ENCODE measurements at places on chromosomes 4 and X.

DNA sequence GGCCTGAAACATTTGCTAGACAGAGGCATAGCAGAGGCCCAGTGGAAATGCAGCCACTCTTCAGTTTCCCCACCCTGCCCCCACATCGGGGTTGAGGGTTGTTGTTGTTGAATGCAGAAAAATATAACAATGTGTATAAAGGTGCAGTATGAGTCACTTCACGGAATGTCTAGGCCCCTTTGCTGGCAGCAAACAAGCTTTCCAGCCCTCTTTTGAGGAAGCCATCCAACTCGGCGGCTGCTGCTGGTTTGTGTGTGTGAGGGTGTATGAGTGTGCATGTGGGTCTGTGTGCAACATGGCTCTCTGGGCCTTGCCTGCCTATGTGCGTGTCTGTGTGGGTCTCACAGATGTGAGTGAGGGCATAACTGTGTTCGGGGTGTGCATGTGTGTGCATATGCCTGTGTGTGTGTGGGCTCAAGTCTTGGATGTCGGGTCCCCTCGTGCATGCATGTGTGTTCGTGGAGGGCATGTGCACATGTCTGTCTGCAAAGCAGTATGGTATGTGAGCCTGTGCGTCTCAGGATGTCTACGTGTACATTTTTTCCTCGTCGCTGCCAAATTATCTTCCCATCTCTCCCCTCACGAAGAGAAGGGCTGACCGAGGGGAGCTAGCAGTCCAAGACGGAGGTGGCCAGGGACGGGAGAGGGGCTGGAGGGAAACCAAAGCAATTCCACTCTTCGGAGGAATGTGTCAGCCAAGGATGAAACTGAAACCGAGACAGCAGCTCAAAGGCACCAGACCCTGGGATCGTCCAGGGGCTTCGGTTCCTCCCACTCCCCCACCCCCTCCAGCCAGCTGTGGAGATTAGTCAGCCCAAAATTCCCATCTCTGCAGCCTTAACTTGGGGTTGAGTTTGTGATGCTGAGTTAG is 8.4 kb upstream of the ELF4 start:
- peak; percentile 78 for DNase-seq

- DNase-seq: no peak
Measured at GRCh38 chr4:84167564-84167963, 331.5 kb downstream of the NKX6-1 start.

DNA sequence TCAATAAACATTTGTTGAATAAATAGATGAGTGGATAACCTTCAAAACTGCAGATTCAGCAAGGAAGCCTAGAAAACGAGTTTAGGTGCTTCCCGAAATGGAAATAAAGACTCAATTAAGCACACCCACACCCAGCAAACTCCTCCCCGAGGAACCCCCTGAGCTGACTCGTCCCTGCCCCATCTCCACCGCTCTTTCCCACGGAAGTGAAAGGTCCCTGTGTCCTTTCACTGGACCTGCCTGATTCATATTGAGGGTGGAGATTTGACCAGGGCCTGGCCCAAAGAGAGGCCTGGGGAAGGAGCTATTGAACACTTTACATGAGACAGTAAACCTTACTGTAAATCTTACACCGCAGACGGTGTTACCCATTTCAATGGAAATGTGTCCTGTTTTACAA is 129.1 kb downstream of the CPZ start:
- DNase-seq: no peak

- DNase-seq: no peak
Measured at GRCh38 chrX:32392655-32393054, 818.7 kb downstream of the DMD start.

GRCh38 chr4:159384632-159385031 is 281.8 kb downstream of the RAPGEF2 start:
- no peak for DNase-seq
